ENCODE measurements at places on chromosomes 6 and 20.

GRCh38 chr20:723756-724155 lies 44.5 kb downstream of the SLC52A3 start:
- no peak for DNase-seq

DNA sequence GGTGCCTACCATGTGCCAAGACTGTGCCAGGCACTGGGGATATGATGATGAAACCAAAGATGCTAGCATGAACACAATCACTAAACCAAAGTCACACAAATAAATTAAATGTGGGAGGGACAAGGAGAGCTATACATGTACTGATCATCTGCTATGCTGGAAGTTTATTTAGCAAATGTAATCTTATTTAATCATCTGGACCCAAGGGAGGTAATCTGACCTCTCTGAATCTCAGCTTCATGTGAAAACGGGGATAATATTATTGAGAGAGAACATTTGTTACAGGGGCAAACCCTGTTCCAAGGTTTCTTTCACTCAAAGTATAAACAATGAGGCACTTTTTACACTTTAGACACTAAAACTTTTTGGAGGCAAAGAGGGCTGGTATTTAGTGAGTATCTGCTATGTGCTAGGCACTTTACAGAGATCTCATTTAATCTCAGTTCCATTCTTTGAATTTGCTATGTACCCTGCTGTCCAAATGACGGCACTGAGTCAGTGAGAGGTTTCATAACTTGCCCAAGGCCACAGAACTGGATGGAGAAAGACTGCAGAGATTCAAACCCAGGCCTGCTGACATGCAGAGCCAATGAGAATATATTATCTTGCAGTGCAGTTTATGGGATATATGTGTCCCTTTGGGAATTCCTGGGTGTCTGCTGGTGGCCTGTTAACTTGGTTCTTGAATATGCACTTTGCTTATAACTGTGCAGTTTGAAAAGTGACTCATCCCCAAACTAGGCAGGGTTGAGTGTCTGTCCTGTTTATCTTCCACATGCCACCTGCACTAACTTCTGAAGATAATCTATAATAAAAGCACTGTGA lies 3.3 kb upstream of the ASXL1 start:
- no peak for DNase-seq

DNA sequence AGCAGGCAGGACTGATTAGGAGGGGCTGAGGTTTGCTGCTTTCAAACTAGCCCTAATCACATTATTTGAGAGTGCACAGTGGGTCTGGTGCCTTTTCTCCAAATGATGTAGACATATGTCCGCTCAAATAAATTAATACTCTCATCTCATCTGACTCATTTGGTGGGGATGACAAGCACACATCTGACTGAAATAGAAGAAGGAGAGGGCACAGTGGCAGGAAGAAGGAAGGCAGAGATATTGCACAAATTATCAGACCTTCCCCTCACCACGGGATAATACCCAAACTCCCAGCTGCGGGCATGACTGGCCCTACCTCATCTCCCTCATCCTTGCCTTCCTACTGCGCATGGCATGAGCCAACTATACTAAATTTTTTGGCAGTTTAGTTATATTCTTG lies 33.9 kb upstream of the TNFRSF21 start:
- no peak for DNase-seq

DNA sequence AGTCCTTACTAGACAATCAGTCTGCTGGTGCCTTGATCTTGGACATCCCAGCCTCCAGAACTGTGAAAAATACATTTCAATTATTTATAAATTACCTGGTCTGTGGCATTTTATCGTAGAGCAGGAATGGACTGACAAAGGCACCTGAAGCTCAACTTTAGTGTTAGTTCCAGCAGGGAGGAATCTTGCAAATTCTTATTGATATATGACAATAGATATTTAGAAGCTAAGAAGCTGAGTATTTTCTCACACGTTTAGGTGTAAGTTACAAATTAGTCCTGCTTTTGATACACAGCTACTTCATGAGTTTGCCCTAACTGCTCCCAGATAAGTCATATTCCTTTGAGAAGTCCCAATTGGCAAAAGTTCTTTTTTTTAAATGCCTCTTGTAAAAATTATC lies 138.0 kb upstream of the ZNF217 start:
- DNase-seq, result no peak

DNA sequence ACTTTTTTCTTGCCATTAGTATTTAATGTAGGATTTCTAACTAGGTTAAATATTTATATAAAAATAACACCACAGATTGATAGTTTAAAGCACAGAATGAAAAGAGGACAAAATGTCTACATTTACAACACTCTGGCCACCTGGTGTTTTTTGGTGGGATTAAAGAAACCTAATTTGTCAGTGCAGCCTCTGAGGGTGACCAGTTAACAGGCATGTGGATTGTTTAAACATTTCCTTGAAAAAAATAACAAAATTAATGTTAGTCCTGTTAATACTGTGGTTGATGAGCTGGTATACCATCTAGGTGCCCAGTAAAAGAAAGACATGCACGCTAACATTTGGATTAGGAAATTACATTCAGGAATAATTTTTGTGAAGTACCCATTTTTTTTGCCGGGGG lies 8.8 kb downstream of the SLC9A8 start:
- DNase-seq, result no peak

GRCh38 chr6:2840749-2841061 lies 958 bp downstream of the SERPINB1 start:
- DNase-seq, result no peak

- peak; percentile 20 for DNase-seq
These were observed at the start of gene AKAP7 for GRCh38 chr6:131135244-131136020. AKAP7 (plus strand) TSS chr6:131135467; CDS start chr6:131135764, 297 bp downstream.

GRCh38 chr20:63002511-63002910 lies 4.3 kb downstream of the BHLHE23 start:
- DNase-seq, result no peak

- DNase-seq, result no peak
These were observed 46.1 kb upstream of the TMEM217 start for GRCh38 chr6:37303891-37304503.

- DNase-seq, result no peak
These were observed 96.9 kb upstream of the VGLL2 start for GRCh38 chr6:117168296-117169063.

DNA sequence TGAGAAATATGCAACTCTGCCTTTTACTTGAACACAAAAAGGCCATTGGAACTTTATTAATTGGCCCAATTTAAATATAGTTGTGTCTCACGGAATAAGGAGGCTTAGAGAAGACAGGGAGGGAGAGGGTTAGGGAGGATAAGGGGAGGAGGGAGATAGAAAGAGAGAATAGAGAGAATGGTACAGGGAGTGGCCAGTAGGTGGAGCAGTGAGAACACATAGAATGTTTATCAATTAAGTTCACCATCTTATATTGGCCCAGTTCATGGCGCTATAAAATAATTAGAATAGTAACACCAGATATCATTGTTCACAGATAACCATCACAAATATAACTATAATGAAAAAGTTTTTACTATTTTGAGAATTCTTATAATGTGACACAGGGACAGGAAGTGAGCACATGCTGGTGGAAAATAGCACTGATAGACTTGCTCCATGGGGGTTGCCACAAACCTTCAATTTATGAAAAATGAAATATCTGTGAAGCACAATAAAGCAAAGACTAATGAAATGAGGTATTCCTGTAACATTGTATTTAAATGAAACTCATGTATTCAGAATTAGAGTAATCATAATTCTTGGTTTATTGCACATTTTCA lies 374.1 kb upstream of the MANEA start:
- no peak for DNase-seq

DNA sequence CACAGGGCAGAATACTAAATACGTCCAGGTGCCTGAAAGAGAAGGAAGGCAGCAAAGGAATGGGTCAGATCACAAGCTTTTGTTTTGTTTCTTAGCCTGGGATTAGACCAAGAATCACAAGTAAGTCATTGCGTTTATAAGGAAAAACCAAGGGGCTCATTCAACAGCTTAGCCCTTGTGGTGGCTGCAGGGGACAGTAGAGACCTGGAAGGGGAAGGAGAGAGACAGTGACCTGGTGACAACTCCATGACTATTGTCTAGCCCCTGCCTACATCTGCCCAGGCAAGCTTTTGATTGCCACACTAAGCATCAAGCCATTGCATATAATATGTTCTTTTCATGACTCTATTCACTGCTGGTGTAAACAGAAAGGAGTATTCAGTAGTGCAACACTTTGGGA lies 30.2 kb upstream of the TBC1D7 start:
- no peak for DNase-seq

- DNase-seq, result no peak
These were observed 8.6 kb upstream of the HECA start for GRCh38 chr6:139126255-139126654.

DNA sequence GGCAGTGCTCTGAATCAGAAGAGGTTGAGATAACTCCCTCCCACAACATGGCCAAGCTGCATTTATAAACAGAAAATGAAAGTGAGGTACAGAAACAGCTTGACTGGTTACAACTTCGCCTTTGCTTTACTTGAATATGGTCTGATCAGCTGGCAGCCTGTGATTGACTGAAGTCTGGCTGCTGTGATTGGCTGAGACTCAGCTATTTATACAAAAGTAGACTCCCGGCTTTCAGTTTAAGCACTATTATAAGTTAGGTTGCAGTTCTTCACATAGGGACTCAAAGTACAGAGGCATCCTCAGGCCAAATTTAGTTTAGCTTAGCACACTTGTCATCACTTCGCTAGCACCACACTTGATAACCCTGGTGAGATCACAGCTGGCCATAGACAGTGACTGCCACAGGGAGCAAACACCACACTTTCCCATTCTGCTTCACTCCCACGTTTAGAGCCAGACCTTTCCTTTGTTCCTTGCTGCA lies 362.6 kb downstream of the EPM2A start:
- no peak for DNase-seq

GRCh38 chr6:130412556-130413290 lies 46.9 kb downstream of the TMEM200A start:
- DNase-seq, result no peak

- no peak for DNase-seq
These were observed 18.2 kb upstream of the CEP85L start for GRCh38 chr6:118669561-118669960.

DNA sequence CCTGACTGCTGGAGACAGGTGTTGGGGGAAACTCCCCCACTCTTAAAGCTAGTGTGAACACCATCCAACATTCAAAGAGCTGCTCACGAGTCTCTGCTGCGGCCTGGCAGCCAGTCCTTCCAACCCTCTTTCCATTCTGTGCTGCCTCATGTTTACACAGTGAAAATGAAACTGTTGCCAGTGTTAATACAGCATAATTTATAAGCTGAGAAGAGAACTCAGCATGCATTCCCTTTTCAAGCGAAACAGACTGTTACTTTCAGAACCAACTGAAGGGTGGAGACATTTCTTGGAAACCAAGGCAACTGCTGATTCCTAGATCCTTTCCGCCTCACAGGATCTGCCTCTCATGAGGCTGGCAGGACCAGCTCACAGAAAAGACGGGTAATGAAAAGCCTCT lies 533.8 kb upstream of the ID4 start:
- DNase-seq, result no peak

GRCh38 chr6:144778773-144779492 lies 493.8 kb downstream of the UTRN start:
- no peak for DNase-seq

GRCh38 chr6:148954461-148954860 lies 207.6 kb downstream of the UST start:
- DNase-seq, result no peak

DNA sequence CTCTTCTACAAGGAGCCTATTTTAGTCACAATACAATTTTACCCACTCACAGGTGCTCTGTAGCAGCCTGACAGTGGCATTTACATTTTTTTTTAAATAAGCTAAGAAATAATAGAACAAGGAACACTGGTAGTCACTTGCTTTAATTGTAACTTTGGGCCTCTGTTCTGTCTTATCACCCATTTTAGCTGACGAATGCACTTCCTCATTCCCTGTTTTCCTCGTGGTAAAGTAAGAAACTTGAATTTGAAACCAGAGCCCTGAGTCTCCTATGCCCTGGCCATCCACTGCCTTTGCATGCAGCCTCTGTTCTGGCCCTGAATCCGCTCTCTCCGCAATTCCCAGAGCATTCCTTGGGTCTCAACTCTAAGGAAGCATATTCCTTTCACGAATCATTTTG lies 550.6 kb downstream of the PTPRT start:
- DNase-seq, result no peak

- DNase-seq, result no peak
These were observed 165.9 kb downstream of the SASH1 start for GRCh38 chr6:148508401-148509041.

DNA sequence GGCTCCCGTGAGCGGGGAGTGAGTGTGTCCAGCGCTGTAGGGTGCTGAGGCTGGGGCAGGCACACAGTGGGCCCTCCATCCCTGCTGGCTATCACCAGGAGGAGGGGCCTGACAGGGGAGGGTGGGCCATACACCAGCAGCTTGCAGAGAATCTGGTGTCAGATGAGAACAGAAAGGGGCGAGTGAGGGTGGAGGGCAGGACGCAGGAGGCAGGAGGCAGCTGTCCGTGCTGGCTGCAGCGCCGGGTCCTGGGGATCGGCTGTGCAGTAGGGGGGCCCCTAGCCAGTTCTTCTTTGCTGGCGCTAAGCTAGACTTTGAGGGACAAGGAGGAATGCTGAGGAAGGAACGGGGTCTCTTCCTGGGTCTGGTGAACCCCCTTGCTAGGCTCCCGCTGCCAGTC lies 1.6 kb upstream of the CABLES2 start:
- DNase-seq, result no peak

DNA sequence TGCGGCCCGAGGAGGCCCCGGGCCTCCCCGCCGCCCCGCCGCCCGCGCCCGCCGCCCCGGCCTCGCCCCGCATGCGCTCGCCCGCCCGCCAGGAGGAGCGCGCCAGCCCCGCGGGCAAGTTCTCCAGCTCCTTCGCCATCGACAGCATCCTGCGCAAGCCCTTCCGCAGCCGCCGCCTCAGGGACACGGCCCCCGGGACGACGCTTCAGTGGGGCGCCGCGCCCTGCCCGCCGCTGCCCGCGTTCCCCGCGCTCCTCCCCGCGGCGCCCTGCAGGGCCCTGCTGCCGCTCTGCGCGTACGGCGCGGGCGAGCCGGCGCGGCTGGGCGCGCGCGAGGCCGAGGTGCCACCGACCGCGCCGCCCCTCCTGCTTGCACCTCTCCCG lies 1.5 kb downstream of the FOXQ1 start:
- no peak for DNase-seq

- DNase-seq, result no peak
These were observed 21.9 kb downstream of the ENTPD6 start for GRCh38 chr20:25217161-25218108.

- no peak for DNase-seq
These were observed 54.2 kb downstream of the FAXC start for GRCh38 chr6:99295276-99295675.

- no peak for DNase-seq
These were observed 96.3 kb downstream of the BMP2 start for GRCh38 chr20:6863798-6864201.

DNA sequence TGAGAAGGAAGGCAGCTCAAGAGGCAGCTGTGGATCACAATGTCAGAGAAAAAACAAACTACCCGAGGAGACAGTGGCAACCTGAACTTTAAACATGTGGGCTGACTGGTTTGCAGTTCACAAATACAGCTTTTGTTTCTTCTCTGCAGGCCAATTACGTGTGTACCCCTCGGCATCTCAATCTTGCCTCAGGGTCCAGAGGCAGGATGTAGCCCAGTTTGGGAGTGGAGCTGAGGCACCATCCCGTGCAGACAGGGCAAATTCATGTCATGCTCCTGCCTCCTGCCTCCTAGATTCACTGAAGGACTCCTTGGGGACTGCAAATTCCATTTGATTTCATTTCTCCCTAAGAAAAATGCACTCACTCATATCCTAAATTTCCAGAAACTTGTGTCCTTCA lies 94.2 kb upstream of the KCNK16 start:
- no peak for DNase-seq

- no peak for DNase-seq
These were observed 6.4 kb downstream of the NPEPL1 start for GRCh38 chr20:58698741-58699622.
